ENCODE measurements at places on chromosomes 6 and 20. TPM values are rescaled to one million over a fixed set of nuclear protein-coding genes. Genes with fewer than 3 reads are reported as not detected.

GRCh38 chr20:14986026-14986655 lies 648.7 kb upstream of the FLRT3 start:
- DNase-seq = no peak

DNA sequence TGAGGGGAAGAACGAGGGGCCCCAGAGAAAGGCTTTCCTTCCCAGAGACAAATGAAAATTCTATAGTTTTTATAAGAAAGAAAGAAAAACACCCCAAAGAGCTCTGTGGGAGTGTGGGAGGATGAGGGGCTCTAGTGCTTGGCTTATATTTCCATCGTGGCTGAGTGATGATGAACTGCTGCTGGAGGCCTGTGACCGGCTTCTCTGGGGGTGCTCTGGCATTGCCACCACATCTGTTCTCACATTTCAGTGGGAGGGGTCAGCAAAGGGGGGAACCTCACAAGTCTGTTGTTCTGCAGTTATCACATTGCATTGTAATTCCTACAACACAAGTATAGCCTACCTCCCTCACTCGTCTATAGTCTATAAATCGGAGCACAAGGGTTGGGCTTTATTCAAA lies 67.6 kb upstream of the BACH2 start:
- DNase-seq = no peak

DNA sequence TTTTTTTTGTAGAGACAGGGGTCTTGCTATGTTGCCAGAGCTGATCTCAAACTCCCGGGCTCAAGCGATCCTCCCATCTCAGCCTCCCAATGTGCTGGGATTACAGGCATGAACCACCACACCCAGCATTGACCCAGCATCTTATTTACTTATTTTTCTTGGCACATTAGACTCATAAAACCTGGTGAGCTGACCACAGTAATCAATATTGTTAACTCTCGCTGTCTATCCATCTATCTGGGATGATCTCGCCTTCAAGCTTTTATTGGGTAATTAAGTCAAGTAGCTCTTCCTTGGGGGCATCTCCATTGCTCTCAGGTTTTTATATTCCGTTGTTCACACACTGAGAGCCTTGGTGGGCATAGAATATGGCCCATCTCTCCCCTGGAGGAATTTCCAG lies 17.0 kb downstream of the PNPLA1 start:
- no peak for DNase-seq

Gene WFDC5
- total RNA-seq = not detected

Gene LY86
- total RNA-seq = not detected

All from H9 (cell line).